NCI-H82 (cell line): ENCODE measurements at places on chromosomes 11 and 22.

DNA sequence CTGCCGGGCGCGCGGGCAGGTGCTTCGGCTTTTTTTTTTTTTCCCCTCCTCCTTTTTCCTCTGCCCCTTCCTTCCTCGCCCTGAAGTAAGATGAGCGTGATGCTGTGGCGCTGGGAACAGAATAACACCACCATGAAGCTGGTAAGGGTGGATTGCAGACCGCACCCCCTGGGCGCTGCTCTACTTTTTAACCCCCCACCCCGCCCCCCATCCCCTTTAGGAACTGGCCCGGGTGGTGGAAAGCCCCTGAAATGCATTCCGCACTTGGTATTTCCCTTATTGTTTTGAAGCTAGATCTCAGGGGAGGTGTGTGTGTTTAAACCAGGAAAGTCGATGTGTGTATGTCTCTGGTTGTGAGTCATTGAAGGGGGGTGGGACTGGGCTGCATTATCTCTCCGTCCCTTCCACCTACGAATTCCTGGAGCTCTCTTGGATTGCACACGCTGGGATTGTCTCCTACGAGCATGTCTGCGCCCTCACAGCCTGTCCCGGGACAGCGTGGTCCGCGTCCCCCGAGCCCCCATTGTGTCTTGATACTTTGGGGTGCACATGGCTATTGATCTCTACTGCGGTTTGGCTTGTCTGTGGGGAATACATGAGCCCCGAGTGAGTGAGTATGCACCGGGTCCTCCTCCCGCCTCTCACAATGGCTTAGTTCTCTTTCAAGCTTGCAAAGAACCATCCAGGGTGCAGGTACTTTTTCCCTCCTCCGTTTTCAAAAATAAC lies 64.9 kb downstream of the NAV2 start:
- no peak for DNase-seq

DNA sequence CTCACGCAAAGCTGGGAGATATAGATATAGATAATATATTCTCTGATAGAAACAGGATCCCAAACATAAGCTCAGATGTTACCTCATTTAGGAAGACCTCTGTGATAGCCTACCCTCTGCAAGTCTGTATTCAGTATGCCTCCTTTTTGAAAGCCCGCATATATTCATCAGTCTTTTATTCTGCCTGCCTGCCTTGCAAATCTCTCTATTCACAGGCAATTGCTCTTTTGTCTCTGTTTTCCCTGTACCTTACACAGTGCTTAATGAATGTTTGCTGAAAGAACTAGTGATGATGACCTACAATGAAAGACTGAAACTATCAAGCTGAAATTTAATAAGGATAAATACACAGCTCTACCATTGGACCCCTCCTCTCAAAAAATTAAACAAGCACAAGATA lies 18.4 kb downstream of the DEUP1 start:
- no peak for DNase-seq

- no peak for DNase-seq
Observed at GRCh38 chr11:61442616-61443015, 12.7 kb downstream of the SDHAF2 start.

- no peak for DNase-seq
Observed at GRCh38 chr11:119061256-119061655, 4.3 kb upstream of the HYOU1 start.

DNA sequence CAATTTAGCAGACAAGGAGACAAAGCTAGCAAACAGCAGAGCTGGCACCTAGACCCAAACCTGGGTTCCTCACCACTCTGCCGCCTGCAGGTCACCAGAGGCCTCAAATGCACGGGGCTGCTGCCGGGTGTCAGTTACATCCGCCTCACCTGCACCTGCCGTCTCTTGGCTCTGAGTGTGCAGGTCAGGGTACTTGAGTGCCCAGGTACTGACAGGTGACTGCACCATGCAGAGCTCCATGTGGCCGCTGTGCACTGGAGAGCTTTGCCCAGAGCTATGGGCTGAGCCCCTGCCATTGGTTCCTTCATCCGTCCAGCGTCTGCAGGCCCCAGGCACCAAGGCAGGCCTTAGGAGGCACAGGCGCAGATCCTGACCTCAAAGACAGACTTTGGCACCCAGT lies 35.0 kb downstream of the PDGFB start:
- DNase-seq = no peak

- DNase-seq = peak; percentile 23
Observed at GRCh38 chr11:119044708-119045107, 12.3 kb downstream of the HYOU1 start.

DNA sequence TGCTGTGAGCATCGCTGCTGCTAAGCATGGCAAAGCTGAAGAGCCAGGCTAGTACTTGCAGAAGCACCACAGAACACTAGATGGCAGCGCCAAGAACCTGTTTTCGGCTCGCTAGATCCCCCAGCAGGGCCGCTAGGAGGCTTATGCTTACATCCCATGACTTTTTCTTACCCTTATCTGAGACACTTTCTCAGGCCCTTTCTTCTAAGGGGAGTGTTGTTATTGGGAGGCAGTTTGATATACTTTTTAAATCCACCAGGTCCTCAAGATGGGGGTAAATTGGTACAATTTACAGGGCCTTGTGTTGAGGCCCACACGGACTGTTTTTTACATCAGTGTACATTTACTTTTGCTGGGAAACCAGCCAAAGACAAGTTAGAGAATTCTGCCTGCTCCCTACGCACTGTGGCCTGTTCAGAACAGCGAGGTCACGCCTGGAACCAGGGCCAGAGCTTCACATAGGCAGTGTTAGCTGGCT lies 4.0 kb downstream of the TRIM6 start:
- DNase-seq = peak; percentile 63

DNA sequence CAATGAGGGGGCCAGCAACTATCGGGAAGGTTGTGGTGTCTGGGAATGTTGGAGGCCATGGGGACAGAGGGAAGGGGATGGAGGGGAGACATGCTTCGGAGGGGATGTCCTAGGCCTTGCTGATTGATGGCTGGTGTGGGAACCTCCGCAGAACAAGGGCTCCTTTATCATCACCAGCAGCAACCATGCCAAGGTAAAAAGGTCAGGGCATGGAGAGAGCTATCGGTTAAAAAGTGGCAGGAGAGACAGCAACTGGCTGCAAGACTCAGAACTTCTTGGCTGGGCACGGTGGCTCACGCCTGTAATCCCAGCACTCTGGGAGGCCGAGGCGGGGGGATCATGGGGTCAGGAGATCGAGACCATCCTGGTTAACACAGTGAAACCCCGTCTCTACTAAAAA lies 3.0 kb downstream of the GSTT4 start:
- no peak for DNase-seq

- DNase-seq = no peak
Observed at GRCh38 chr11:7428196-7428595, 57.1 kb upstream of the OLFML1 start.

GRCh38 chr22:44254811-44255210 lies 57.9 kb downstream of the SHISAL1 start:
- no peak for DNase-seq

GRCh38 chr11:64373598-64373974 lies 14.6 kb downstream of the RPS6KA4 start:
- no peak for DNase-seq

GRCh38 chr11:84430661-84431060 lies 1144.5 kb upstream of the CCDC90B start:
- peak; percentile 73 for DNase-seq

DNA sequence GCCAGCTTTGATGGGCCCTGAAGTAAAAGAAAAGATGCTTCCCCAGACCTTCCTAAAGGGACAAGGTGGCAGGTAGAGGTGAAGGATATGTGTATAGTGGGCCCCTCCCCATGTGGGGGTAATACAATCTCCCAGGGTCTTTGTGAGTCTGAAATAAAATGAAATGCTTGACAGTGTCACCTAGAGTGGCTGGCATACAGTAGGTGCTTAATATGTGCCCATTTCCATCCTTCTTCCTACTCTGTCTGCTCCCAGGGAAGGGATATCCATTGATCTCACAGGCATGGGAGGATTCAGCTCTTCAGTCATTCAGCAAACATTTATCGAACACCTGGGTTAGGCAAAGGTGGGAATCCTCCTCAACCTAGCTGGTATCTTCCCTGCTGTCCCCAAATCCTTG lies 6.1 kb upstream of the CREB3L1 start:
- DNase-seq = no peak

- DNase-seq = peak; percentile 59
Observed at GRCh38 chr11:57751676-57752253, at the start of gene BTBD18. Gene BTBD18 (minus strand): TSS chr11:57751819. CDS start chr11:57751188, 631 bp downstream.

DNA sequence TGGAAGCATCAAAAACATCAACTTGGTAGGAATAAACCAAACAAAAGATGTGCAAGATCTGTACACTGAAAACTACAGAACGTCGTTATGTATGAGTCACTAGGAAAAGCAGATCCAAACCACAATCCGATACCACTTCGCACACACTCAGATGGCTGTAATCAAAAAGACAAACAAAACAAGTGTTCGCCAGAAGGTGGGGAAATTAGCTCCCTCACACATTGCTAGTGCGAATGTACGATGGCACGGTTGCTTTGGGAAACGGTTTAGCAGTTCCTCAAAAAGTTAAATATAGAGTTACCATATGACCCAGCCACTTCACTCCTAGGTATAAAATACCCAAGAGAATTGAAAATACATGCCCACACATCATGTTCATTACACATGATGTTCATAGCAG lies 14.8 kb upstream of the CARD10 start:
- DNase-seq = peak; percentile 39

- DNase-seq = no peak
Observed at GRCh38 chr11:2574043-2574552, 125.7 kb downstream of the KCNQ1OT1 start.

- no peak for DNase-seq
Observed at GRCh38 chr22:38196791-38197419, 4.9 kb upstream of the MAFF start.

- no peak for DNase-seq
Observed at GRCh38 chr11:111620518-111620917, 18.3 kb downstream of the SIK2 start.

DNA sequence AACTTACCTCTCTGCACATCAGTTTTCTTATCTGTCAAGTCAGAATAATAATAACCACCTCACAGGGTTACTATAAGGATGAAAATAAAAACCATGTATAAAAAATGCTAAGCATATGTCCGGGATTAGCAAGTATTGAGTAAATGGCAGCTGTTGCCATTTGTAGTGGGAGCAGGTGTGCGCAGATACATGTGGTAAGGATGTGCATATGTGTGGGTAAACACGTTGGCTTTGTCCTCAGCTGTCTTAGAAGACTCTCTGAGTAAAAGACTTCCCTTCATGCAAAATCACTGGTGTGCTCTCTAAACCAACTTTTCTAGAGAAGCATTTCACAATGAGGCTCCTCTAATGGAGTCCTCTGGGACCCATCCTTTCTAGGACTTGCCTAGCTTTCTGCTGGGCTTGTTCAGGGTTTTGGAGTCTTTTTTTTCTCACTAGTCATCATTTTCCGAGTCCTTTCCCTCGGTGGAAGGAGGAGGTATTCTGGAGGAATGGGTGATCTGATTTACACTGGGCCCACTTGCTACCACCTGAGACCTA lies 62.4 kb downstream of the NELL1 start:
- peak; percentile 54 for DNase-seq

GRCh38 chr11:66561178-66561974 lies 7.0 kb downstream of the CTSF start:
- peak; percentile 21 for DNase-seq

DNA sequence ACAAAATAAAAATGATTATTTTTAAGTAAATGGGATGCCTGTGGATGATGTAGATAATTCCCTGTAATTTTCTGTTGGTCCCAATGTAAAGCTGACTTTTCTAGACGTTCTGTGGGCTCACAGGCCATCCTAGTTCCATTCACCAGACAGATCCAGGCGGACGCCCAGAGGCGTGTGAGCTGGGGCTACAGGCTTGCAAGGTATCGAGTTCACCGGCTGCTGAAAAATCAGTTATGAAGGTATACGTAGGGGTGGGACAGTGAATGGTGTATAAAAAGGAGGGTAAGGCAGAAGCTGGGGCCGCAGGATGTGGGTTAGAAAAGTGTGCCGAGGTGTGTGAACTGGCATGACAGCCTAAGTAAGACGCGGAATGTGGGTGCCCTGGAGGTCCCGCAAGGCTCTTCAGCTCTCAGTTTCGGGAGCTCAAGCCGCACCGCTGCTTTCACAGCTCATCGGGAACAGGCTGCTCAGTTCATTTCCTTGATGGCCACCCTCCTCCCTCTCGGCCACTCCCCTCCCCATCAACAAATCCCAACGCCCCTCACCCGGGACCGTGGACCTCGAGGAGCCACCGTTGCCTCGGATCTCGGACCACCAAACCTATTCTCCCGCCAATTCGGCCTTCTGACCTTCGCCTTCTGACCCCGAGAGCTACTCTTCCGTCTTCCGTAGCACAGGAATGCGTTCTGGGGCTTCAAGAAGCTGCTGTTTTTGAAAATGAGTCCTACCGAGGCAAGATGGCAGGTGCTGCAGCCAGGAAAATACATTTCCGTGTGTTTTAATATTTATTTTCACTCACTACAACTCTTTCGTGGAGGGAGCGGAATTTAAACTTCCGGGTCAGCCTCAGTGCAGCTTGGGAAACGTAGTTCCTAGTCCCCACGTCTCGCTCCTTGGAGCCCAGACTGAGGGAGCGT lies at the start of gene XNDC1N:
Gene XNDC1N (minus strand): TSS at position 775 of the 917 bp plus-strand sequence. CDS start 5,241 bp downstream, outside the sequence.
- DNase-seq = peak; percentile 94

DNA sequence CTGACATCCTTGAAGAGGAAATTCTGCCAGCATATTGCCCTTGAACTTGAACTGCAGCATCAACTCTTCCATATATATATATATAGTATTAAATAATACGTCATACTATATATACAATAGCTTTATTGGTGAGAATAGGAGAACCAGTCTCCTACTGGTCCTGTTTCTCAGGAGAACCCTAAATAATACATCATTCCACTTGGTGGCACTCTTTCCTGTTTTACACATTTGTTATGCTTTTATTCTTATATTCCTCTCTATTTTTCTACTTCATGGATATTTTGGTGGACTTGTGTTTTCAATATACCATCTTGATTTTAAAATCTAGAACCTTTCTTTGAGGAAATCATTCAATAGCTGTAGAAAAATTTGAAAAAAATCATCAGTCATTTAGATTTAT lies 193.3 kb downstream of the TRPC6 start:
- DNase-seq = no peak

DNA sequence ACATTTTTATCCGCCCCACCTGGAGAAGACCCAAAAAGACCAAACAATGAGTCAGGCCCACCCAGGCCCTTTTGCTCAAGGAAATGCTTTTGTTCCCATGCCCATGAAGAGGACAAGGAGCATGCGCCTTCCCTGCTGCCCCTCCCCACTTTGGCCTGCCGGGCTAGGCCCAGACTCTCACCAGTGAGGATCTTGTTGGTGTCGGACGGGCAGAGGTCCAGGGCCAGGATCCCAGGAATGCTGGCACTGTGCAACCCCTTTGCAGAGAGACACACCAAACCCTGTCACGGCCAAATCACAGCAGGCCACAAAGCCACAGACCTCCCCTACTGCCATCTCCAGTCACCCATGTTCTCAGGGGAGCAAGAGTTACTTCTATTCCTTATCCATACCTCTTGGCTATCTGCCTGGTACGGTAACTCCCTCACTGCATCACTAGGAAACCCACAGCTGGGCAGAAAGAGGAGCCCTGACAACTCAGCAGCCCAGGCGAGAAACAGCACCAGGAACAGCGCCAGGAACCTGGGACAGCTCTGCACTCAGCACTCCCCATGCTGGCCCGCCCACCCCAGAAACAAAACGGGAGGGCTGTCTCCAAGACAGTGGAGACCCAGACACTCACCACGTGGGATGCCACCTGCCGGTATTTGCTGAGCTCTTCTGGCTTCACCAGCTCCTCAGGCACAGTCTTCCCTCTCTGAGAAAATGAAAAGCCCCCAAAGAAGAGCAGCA lies 5.5 kb downstream of the PRPF19 start:
- no peak for DNase-seq
